ENCODE measurements at places on chromosomes 5 and 9.

GRCh38 chr5:43312076-43312661 lies 1.0 kb downstream of the HMGCS1 start:
- DNase-seq = no peak

DNA sequence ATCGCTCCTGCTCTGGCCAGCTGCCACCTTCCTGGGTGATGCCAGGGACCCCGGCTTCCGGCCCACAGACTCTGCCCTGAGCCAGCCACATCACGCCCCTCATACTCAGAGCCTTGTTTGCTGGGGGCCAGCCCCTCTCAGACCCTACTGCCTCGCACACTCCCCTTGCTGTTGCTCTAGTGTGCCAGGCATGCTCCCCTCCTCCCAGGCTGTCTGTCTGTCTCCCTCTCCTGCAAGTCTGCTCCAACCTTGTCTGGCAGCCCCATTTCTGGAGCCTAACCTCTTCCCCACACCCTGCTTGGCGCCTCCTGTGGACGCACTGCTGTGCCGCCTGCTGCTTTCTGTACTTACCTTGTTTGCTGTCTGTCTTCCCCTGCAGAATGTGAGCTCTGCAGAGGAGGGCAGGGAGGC lies 184.7 kb downstream of the HSPA4 start:
- DNase-seq = no peak

DNA sequence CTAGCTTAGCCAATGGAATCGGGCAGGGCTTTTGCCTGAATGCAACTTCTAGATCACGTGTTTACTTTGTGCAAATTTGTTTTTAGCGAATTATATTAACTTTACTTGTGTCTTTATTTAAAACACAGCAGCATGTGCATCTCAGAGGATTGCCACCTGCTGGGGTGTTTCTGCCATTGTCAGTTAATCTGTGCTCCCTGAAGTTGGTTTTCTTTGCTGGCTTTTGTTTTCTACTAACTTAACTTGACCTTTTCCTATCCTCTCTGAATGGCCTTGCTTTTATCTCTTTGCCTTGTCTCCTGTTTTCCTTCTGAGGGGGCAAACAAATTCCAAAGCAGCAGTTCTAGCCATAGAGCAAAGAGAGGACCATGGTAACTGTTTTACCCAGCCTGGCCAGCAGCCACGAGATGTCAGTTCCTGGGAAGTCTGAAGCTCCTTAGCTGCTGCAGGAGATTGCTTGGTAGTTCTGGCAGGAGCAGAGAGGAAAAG lies 67.6 kb downstream of the ARHGEF28 start:
- DNase-seq = no peak

DNA sequence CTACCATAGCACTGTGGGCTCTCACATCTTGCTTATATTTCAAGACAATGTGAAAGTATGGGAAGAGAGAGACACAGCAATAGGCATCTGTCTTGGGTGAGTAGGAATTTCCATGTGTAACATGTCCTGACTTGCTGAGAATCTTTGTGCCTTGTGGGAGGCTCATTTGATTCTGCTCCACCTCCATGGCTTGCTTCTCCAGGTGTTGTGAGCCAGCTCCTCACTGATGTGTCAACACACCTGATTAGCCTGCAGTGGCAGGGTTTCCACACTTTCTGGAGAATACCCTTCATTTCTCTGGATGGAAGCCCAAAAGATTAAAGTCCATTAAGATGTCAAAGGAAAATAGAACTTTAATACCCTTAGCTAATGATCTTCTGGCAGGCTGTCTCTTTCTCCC lies 613.6 kb downstream of the ZNF608 start:
- no peak for DNase-seq

DNA sequence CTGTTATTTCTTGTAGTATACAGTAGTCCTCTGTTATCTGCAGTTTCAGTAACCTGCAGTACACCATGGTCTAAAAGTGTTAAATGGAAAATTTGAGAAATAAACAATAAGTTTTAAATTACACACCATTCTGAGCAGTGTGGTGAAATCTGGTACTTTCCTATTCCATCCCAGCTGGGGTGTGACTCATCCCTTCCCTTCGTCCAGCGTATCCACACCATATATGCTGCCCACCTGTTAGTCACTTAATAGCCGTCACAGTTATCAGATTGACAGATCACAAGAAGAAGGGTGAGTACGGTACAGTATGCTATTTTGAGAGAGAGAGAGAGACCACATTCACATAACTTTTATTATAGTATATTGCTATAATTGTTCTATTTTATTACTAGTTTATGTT lies 28.9 kb downstream of the FAM151B start:
- no peak for DNase-seq

DNA sequence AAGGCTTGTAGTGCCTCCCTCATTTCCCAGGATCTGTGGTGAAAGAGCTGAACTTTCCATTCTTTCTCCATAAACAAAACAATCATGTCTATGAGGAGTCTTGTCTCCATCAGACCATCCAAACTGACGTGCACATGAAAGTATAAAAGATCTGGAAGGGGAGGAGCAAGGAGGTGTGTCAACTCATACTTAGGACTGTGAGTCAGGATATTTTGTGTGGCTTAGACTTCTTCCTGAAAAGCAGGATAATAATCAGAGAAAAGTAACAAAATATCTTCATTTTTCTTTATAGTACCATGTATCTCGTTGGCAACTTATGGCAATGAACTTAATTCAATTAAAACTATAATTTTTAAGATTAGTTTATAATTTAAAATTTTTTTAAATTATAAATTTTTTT lies 96.0 kb upstream of the PRRC1 start:
- DNase-seq = no peak

- DNase-seq = no peak
These were observed 91.1 kb upstream of the CER1 start for GRCh38 chr9:14813336-14814248.

DNA sequence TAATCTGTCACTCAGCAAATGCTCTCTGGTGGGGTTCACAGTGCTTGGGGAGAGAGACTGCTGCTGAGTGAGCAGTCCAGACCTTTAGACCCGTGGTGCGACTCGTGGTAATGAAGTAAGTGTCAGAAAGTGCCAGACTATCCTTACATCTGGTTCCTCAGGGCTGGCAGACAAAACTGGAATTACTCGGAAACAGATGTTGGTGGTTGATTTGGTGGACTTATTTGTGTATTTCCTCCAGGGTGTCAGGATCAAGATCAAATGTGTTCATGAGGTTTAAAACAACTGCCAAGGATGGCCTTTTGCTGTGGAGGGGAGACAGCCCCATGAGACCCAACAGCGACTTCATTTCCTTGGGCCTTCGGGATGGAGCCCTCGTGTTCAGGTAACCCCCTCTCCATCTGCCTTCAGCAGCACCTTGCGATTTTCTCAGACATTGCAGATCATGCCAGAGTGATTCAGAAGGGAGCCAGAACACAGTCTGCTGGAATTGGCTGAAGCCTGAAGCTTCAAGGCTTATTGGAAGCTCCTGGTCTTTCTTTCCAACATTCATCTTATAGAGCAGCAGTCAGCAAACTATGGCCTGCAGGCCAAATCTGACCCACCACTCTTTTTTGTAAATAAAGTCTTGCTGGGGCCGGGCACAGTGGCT lies 105.2 kb downstream of the LIFR start:
- DNase-seq = no peak

DNA sequence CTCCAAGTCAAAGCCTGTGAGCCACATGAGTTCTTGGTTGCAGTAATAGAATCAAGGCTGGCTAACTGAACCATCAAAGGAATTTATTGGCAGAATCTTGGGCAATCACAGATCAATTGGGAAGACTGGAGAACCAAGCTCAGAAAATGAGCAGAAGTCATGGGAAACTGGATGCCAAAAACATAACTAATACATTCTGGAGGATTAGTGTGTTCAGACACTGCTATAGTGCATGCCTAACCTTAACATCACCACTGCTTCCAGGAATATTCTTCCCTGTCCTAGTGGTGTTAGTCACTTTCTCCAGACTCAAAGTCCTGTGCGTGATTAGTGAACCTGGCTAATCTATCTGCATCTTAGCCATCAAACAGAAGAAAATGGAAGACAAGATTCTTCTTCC lies 843.7 kb downstream of the EFNA5 start:
- no peak for DNase-seq

DNA sequence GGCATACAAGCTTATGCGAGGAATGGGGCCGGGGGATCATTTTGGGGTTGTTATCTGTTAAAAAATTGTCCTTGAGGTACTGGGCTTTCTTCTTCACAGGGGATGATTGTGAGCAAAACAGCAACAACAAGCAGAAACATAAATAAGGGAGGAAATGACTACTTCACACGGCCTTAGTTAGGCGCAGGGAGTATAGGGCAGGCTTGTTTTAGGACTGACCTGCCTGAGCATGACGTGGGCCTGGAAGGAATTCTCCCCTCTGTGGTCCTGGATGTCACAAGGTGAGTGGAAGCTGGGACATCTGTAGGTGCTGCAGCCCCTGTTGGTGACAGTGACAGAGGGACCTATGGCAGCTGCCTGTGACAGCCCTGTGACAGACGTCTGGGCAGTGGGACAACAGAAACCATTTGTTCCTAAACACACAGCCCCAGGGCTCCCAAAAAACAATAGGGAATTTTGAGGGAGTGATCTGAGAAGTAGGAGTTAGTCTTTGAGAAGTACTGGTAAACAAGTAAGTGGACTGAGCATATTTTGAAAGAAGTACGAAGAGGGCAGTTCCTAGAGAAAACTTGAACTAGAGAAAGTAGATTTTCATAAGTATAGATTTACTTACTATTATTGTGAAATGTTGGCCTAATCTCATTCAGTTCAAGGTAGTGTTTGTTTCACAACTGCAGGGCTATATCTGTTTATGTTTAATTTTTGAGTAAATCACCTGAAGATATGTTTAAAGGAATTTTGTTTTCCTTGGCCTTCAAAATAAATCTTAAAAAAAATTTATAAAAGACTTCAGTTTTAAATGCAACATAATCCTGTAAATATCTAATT lies 113.1 kb downstream of the KDM4C start:
- no peak for DNase-seq

DNA sequence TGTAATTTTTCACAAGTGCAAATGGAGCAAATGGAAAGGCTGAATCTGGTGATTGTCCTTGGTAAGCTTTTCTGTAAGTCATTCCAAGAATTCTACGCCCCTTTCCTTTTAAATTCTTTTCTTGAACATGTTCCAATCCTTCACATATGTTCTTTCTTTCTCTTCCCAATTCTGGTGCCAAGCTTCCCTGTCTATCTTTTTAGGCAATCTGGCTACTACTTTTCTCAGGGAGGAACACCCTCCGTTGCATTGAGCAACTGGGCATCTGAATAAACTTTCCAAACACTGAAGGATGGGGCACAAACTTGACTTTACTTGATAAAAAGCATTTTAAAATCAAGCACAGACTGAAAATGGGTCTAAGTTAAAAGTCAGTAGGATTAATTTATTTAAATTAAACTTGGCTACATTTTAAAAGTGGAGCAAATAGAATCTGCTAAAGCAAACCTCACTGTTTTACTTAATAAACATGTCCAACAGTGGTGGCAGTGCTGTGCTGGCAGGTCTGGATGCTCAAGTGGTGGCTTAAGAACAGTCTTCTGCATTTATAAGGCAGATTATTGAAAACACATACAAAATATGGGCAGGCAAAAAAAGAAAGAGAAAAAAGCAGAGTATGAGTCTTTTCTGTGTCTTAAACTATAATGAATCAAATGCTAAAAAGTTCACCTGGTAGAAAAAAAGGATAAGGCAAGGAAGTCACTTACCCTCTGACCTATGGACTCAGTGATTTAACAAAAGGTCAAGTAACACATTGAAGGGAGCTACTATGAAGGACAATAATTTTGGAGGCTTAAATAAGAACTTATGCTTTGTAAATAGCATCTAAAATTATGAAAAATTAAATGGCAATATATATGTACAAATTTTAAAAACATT lies 5.4 kb downstream of the ELL2 start:
- peak; percentile 40 for DNase-seq

- no peak for DNase-seq
These were observed 69.2 kb upstream of the SHB start for GRCh38 chr9:38138276-38138675.

DNA sequence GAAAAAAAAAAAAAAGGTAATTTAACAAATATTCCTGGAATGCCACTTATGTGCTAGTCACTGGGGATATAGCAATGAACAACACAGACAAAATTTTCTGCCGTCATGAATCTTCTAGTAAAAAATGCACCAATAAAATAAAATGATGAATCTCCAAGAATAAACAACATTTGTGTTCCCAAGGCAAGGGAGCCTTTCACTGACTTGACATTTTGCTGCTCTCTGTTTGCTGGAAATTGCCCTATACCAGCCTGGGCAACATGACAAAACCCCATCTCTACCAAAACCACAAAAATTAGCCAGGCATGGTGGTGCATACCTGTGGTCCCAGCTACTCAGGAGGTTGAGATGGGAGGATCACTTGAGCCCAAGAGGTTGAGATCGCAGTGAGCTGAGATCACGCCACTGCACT lies 64.5 kb upstream of the ERBIN start:
- no peak for DNase-seq

- DNase-seq = no peak
These were observed 152.8 kb upstream of the TAS2R1 start for GRCh38 chr5:9782826-9783560.

- DNase-seq = peak; percentile 14
These were observed 171.5 kb upstream of the ATP10B start for GRCh38 chr5:161023551-161023950.

- no peak for DNase-seq
These were observed 34.5 kb downstream of the TXNDC8 start for GRCh38 chr9:110303133-110303532.

DNA sequence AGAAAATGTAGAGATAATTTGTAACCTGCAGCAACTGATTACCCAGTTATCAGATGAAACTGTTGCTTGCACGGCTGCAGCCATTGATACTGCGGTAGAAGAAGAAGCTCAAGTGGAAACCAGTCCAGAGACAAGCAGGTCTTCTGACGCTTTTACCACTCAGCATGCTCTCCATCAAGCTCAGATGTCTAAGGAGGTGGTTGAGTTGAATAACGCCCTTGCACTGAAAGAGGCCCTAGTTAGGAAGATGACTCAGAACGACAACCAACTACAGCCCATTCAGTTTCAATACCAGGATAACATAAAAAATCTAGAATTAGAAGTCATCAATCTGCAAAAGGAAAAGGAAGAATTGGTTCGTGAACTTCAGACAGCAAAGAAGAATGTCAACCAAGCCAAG lies 1.7 kb downstream of the KIF4B start:
- DNase-seq = no peak

GRCh38 chr9:109639674-109640579 lies 140.1 kb upstream of the PALM2AKAP2 start:
- DNase-seq = peak; percentile 67

DNA sequence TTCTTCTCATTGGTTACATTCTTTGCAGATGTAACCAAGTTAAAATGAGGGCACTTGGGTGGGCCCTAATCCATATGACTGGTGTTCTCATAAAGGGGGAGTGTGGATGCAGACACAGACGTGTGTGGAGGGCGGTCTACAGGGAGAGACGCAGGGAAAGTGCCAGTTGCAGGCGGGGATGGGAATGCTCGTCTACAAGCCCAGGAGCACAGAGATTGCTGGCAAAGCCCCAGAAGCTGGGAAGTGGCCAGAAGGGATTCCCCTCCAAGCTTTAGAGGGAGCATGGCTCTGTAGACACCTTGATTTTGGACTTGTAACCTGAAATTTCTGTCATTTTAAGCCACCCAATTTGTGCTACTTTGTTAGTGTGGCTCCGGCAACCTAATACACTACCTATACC lies 96.8 kb upstream of the CTSL start:
- no peak for DNase-seq

GRCh38 chr9:116381350-116381749 lies 227.8 kb downstream of the PAPPA start:
- DNase-seq = no peak

GRCh38 chr5:58143727-58144126 lies 316.2 kb downstream of the PLK2 start:
- no peak for DNase-seq

All from hippocampal formation (tissue), 2 donors.